ENCODE measurements at places on chromosomes 6 and 20.

DNA sequence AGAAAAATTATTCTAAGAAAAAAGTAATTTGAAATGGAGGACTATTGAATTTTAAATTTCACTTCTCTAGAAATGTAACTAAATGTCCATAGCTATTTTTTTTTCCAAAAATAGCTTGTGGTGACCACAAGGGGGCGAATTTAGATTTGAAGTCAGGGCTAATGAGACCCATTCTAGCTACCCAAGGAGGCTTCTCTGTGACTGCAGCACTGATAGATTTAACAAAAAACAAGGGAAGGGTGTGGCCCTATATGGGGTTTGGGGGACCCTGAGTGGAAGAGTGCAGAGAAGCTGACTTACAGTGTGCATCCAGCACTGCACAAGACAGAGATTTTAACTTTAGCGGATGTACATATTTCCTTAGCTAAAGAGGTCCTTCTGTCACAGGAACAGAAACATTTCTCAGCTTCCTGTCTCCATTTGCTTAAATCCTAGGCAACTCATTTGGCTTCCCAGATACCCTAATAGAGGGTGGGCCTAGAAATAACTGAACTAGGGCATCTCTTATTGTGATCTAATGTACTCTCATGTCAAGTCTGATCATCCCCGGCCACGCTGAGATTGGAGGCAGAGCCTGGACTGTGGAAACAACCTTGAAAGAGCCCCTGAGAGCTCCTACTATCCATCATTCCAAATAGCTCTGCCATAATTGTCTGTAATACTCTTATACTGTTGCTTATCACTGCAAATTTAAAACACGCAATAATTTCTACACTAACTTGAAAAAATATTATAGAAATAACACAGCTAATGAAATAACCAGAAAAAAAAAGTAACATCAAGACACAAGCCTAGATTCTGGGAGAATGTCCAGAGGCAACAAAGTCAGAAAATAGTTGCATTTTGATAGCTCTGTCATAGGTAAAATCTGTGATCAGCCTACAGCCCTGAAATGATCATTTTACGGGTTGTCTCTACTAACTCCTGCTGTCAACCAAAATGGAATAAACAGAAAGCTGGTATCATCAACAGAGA lies 93.6 kb downstream of the SNAP91 start:
- DNase-seq: no peak

- DNase-seq: no peak
These were observed 620.3 kb upstream of the CDH4 start for GRCh38 chr20:60631585-60632287.

DNA sequence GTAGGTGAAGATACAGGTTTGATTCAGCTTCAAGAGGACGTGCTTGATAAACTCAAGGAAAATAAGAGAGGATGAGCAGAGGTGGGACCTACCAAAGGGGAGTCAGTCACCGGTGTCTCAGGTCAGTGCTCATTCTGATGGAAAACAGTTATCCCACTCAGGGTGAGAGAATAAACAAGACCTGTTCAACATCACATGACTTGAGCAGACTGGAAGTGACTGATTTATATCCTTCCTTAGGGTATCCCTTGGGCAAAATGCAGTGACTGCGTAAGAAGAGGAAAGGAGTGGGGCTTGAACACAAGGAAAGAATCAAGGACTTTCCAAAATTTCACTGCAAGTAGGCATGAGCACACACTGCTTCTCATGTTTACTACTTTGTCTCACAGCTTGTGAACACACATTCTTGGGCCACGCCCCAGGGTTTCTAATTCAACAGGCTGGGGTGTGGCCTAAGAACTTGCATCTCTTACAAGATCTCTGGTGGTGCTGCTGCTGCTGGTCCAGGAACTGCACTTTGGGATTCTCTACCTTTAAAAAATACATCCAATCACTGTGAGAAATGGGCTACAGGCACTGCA lies 11.6 kb downstream of the CST3 start:
- DNase-seq: no peak

DNA sequence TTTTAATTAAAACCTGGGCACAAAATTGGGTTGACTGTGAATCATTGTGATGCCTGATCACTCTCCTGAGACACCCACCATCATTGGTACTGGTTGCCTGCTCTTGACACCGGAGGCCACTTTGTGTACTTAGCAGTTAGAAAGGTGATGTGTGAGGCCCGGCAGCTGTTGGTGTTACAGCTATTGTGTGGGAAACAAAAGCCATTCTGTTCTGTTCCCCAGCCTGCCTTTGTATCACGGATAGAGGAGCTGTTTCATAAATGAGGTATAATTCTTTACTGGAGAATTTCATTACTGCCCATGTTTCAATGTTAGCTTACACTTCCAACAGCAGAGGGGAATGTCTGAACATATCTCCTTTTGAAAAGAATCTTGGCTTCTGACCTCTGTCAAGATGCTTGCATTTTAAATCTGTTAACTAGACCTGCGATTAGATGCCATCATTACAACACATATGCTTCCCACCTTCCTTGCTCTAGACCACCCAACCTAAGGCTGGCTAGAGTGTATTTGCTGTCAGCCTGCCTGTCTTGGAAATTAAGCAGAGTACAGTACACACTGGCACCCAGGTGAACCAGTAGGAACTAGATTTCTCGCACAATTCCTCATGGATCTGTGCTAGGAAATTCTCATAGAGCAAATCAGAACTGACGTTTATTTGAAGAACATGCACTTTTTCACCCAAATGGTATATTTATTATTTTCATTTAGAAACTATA lies 142.4 kb upstream of the INSM1 start:
- DNase-seq: no peak

- DNase-seq: no peak
These were observed 17.2 kb upstream of the TPD52L1 start for GRCh38 chr6:125136378-125136777.

- DNase-seq: no peak
These were observed 8.7 kb upstream of the RPP40 start for GRCh38 chr6:5012519-5012918.

Measured in occipital lobe (tissue), 3 donors.